Fibroblast of the aortic adventitia (primary cell): ENCODE measurements at places on chromosomes 5 and 9.

DNA sequence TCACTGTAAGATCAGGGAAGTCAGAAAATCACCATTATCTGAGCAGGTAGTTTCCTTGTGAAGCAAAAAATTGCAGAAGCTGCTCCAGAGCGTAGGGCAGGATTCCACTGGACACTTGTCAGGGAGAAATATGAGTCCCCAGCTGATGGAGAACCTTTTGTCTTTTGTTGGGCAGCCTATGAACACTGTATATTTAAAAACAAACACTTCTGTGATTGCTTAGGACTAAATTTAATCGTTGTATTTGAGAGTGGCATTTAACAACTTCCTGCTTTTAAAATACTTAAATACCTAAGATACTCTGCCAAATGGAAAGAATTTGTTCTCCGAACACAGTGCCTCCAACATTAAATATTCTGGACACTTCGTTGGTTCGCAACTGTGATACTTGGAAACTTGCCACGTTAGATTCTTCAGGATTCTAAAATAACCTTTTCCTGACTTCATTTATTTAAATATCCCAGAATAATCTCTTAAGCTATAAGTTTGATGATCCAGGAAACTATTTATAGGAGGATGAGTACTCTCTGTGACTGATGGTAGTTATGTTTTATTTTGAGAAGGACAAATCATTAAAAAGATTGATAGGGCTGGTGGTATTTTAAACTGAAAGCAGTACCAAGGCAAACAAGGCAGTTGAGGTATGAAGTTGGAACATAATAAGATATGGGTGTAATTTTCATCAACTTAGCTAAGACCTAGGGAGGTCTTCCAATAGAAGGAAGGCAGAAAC lies 2.7 kb upstream of the HSPA4 start:
- DNase-seq: peak; percentile 66

GRCh38 chr9:93099551-93100275 lies 3.7 kb downstream of the CARD19 start:
- no peak for DNase-seq

DNA sequence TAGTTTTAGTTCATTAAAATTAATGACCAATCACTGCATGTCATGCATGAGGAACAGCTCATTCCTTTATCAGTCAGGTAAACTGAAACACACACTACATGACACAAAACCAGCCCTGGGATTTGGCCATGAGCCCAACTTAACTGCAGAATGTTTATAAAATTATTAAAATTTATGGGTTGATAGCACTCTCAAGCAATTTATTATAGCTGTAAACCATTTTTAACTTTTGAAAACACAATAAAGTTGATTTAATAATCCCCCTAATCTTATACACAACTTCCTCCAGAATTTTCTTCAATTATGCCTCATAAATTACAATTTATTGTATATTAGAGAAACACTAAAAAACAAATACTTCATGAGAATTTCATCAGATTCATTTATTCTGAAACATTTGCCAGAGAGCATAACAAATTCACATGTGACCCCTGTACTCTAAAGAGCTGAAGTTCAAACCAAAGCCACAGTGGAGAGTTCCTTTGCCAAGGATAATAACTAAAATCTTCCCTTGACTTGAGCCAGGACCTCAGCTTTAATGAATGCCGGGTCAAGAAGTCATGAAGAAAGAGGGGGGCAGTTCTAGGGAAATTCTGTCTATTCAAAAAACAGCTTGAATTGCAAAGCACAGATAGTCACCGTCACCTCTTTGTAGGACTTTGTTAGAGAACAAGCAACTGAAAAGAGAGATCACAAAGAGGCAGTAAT lies 763.7 kb upstream of the GRAMD2B start:
- peak; percentile 77 for DNase-seq

DNA sequence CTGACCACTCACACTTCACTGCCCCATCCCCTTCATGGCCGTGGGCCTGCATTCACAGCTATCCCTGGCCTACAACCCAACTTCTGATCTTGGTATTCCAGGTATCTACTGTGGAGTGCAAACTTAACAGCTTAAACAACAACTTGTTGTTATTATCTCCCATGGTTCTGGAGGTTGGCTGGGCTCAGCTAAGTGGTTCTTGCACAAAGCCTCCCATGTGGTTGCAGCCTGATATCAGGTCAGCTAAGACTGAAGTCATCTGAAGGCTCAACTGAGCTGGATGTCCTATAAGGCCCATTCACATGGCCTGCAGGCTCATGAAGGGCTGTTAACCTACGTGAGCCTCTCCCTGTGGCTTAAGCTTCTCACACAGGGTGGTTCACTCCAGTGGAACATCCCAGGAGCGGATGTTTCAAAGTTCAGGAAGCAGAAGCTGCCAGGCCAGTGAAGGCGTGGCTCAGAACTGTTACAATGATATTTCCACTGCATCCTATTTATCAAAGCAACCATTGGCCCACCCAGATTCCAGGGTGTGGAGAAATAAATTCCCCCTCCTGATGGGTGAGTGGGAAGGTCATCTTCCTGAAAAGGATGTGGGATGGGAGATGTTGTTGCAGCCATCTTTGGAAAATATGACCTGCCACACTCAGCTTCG lies 30.0 kb upstream of the TRIO start:
- no peak for DNase-seq

GRCh38 chr5:95113489-95113888 lies 171.4 kb downstream of the MCTP1 start:
- DNase-seq: peak; percentile 81

DNA sequence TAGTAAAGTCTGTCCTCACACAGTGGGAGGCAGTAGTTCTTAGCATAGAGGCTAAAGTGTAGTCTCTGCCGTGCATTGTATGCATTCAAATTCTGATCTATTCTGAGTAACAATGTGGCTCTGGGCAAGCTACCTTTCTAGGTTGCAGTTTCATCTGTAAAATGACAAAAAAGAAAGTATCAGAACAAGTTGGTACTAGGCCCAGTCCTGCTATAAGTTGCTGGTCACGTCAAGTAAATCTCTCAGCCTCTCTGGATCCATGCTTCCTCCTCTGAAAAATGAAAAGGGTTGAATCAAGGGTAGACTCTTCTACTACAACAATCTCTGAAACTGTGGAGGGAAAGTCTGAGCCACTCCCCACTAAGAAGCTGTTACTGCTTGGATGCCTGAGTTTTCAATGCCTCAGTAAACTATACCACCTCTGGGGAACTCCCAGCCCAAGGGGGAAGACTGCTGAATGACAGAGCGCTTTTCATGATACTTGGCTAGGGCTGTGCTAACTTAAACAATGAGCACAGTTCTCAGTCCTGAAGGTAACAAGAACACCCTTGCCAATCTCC lies 34.5 kb upstream of the SPARC start:
- peak; percentile 45 for DNase-seq

DNA sequence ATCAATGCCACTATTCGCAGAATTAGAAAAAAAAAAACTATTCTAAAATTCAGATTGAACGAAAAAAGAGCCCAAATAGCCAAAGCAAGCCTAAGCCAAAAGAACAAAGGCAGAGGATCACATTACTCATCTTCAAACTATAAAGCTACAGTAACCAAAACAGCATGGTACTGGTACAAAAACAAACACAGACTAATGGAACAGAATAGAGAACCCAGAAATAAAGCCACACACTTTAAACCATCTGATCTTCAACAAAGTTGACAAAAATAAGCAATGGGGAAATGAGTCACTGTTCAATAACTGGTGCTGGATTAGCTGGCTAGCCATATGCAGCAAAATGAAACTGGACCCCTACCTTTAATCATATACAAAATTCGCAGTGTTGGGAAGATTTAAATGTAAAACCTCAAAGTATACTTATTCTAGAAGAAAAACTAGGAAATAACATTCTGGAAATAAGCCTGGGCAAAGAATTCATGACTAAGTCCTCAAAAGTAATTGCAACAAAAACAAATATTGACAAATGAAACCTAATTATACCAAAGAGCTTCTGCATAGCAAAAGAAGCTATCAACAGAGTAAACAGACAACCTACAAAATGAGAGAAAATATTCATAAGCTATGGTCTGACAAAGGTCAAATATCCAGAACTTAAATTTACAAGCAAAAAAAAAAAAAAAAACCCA lies 153.7 kb downstream of the NDUFS4 start:
- no peak for DNase-seq

DNA sequence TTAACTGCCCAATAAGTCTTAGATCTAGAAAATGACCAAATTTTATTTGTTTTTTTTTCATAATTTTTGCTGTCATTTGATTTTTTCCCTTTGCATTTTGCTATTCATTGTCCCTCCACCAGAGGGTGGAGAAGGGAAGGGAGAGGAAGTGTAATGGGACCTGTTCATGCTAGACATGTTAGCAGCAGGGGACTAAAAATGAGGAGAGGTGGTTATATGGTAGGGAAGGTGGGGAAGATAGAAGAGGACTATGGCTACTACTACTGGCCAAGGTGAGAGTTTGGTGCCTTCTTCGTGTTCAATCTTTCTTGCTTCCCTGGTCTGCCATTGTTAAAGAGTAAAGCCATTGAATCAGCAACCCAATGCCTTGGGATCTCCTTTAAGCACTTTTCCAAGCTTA lies 6.4 kb downstream of the GRIA1 start:
- peak; percentile 66 for DNase-seq

DNA sequence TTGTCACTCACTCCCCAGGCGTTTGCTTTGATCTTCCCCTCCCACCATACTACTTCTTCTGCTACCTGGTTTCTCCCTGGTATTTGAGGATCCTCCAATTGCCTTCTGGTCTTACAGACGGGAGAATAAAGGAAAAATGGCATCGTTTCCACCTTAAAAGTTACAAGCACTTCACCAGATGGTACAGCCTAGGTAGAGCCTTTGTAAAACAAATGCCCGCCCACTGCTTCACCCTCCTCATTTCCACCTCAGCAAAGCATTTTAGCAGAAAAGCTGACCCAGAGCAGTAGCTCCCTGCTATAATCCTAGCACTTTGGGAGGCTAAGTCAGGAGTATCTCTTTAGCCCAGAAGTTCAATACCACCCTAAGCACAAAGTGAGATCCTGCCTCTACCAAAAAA lies 5.1 kb upstream of the ANXA2R start:
- DNase-seq: no peak
